Gastroesophageal sphincter (tissue), 4 donors: ENCODE measurements at places on chromosomes 5 and 9. TPM values are rescaled to one million over a fixed set of nuclear protein-coding genes. Genes with fewer than 3 reads are reported as not detected.

DNA sequence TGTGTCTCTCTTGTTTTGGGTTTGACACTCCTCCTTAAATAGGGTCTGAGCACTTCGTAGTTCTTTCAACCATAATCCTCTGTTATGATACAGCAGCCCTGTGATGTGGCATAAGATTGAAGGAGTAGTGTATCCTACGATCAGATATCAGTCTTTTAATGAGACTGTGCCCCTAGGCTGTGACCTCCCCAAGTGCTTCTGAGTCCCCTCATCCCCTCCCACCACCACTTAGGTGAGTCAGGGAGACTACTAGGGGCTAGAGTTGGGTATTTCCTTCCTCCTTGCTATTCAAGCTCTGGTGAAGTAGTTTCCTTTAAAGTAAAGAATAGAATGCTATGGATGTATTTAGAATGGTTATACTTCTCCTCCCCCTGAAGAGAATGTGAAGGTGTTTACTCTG is 637.2 kb upstream of the GRAMD2B start:
- no peak for ATAC-seq

KCNN2 gene
- total RNA-seq: 2.8 TPM

GRCh38 chr9:15221746-15222145 is 85.3 kb downstream of the TTC39B start:
- ATAC-seq: no peak

TEK gene
- total RNA-seq: 11.5 TPM

DNA sequence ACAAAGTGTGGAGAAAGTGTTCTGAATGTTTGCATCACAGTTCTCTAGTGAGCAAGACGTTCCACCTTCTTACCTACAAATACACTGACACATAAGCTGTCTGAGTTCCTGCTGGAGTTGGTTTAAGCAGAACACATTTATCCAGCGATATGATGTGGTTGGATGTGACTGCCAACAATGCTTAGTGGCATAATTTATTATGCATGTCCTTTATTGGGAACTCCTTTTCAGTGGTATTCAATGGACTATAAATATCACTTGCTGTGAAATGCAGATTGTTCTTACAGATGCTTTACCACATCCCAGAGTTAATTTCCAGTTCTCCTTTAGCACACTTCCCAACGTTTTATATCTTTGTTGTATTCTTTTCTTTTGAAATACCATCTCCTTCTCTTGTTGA is 222.2 kb downstream of the LURAP1L start:
- no peak for ATAC-seq
